ENCODE measurements at places on chromosomes 6 and 20.
A peak's percentile ranks its signal among the peaks of the same experiment; 100 is the strongest.

- peak; percentile 49 for DNase-seq
- no peaks in the 10 kb centered on the region for H3K4me1 ChIP-seq
- no peaks in the 10 kb centered on the region for H3K36me3 ChIP-seq
- H3K4me3 ChIP-seq: no peak overlapping the region
- no peaks in the 10 kb centered on the region for H3K27me3 ChIP-seq
These were observed 334.1 kb downstream of the NRN1 start for GRCh38 chr6:5672581-5673011.

GRCh38 chr6:152979116-152979515 is 3.7 kb downstream of the FBXO5 start:
- peaks cover 3% of the 10 kb centered on the region for H3K4me1 ChIP-seq
- peaks cover 62% of the 10 kb centered on the region for H3K36me3 ChIP-seq
- H3K4me3 ChIP-seq: peak overlapping the region; percentile 95
- no peak overlapping the region for H3K27ac ChIP-seq
- no peaks in the 10 kb centered on the region for H3K27me3 ChIP-seq

GRCh38 chr6:164063346-164063745 is 648.8 kb downstream of the QKI start:
- no peaks in the 10 kb centered on the region for H3K4me1 ChIP-seq
- H3K4me3 ChIP-seq: no peak overlapping the region
- DNase-seq: no peak
- no peaks in the 10 kb centered on the region for H3K27me3 ChIP-seq

DNA sequence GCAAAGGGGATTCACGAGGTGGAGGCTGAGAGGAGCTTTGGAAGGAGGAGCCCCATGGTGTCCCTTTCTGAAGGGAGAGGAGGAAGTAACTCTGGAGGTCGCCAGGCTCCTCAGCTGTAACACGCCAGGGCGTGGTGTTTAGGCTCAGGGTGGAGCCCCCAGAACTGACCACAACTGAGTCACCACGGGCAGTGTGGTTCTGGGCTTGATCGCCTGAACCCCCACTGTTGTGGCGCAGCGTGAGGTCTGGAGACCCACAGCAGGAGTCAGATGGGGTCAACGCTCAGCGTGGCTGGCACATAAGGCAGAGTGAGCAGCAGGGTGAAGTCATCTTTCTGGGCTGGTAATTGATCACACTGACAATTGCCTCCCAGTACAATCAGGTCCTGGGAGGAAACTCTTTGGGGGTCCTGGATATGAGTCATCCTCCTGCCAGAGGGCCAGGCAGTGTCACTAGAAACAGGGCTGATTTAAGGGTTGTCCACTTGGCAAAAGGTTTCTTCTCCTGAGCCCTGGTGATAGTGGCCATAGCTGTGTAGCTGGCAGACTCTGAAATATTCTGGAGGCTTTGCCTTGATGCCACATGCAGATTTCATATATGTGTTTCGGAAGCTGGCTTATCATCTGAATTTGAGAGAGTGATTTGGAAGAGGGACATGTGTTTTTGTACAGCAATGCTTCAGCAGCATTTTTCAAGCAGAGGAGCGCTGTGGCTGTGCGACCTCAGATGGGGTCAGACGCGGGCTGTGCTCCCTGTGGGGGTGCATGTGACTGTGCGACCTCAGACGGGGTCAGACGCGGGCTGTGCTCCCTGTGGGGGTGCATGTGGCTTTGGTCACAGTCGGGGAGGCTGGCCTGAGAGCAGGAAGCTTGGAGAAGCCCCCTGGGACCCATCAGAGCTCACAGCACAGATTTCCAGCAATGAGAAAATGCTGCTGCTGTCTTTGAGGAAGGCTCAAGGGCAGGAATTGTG is 50.0 kb downstream of the SYNJ2 start:
- H3K27ac ChIP-seq: peak overlapping the region; percentile 50
- no peaks in the 10 kb centered on the region for H3K27me3 ChIP-seq
- peak; percentile 50 for DNase-seq
- no peaks in the 10 kb centered on the region for H3K4me1 ChIP-seq
- H3K4me3 ChIP-seq: no peak overlapping the region

DNA sequence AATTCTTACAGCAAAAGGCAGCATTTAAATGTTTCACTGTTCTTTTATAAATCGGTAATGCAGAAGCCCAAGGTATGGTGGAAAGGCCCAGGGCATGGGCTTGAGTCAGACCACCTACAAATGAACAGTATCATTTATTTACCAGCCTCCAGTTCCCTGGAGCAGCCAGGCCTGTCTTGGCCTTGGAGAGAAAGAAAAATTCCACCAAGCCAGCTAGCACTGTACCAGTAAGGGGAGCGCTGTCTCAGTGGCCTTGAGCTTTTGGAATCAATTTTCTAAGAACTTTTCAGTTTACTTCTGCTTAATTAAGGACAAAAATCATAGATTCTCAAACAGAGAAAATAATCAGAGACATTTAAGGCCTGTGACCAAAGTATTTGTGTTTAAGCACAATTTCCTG is 12.3 kb downstream of the NAPB start:
- H3K4me1 ChIP-seq: no peaks in the 10 kb centered on the region
- H3K4me3 ChIP-seq: no peak overlapping the region
- DNase-seq: no peak

GRCh38 chr20:805713-806112 is 27.8 kb upstream of the FAM110A start:
- DNase-seq: no peak
- no peaks in the 10 kb centered on the region for H3K4me1 ChIP-seq
- H3K27me3 ChIP-seq: no peaks in the 10 kb centered on the region
- no peak overlapping the region for H3K27ac ChIP-seq
- no peak overlapping the region for H3K4me3 ChIP-seq

- no peak overlapping the region for H3K4me3 ChIP-seq
- no peak for DNase-seq
- no peaks in the 10 kb centered on the region for H3K4me1 ChIP-seq
- no peaks in the 10 kb centered on the region for H3K27me3 ChIP-seq
These were observed 21.6 kb downstream of the SASH1 start for GRCh38 chr6:148364056-148364824.

- no peaks in the 10 kb centered on the region for H3K4me1 ChIP-seq
- H3K36me3 ChIP-seq: no peaks in the 10 kb centered on the region
- DNase-seq: no peak
- H3K27ac ChIP-seq: no peak overlapping the region
- H3K27me3 ChIP-seq: no peaks in the 10 kb centered on the region
- H3K4me3 ChIP-seq: no peak overlapping the region
These were observed 89.5 kb upstream of the SIM1 start for GRCh38 chr6:100554228-100554627.

DNA sequence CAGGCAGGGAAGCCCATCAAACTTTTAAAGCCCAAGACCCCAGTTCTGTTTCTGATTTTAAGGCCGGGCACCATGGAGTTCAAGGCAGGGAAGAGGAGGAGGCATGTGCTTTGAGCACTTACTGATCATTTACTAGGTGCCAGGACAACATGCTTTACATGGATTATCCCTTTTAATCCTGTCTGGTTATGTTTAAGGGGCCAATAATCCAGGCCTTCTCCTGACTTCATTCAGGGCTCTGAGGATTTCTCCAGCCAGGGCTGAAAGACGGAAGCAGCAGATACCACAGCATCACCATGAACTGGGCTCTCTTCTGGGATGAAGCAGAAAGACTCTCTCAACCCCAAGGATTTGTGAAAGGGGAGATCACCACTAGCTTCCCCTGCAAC is 4.1 kb downstream of the CCND3 start:
- peaks cover 38% of the 10 kb centered on the region for H3K36me3 ChIP-seq
- DNase-seq: no peak
- no peaks in the 10 kb centered on the region for H3K27me3 ChIP-seq
- H3K4me1 ChIP-seq: peaks cover 3% of the 10 kb centered on the region
- H3K27ac ChIP-seq: no peak overlapping the region
- no peak overlapping the region for H3K4me3 ChIP-seq

DNA sequence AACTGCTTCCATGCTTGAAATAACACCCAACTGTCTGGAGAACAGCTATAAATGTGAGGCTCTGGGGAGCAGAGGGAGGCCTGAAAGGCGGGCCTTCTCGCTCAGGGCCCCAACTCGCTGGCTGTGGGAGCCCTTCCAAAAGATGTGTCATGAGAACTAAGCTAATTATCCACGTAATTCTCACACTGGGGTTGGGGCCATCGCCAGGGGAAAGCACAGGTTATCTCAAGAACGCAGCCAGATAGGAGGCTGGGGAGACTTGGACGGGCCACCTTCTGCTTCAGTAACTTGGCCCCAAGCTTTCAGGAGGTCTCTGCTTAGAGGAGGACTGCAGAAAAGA is 1.6 kb downstream of the PXDC1 start:
- peak overlapping the region; percentile 71 for H3K4me3 ChIP-seq
- no peak overlapping the region for H3K27ac ChIP-seq
- no peaks in the 10 kb centered on the region for H3K4me1 ChIP-seq
- peaks cover 43% of the 10 kb centered on the region for H3K27me3 ChIP-seq
- no peaks in the 10 kb centered on the region for H3K36me3 ChIP-seq

DNA sequence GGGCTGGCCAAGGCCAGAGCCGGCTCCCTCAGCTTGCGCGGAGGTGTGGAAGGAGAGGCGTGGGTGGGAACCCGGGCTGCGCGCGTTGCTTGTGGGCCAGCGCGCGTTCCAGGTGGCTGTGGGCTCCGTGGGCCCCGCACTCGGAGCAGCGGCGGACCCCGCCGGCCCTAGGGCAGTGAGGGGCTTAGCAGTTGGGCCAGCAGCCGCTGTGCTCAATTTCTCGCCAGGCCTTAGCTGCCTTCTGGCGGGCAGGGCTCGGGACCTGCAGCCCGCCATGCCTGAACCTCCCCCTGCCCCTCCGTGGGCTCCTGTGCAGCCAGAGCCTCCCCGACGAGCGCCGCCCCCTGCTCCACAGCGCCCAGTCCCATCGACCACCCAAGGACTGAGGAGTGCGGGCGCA is 108.4 kb downstream of the GMPR start:
- H3K4me1 ChIP-seq: no peaks in the 10 kb centered on the region
- DNase-seq: peak; percentile 46

DNA sequence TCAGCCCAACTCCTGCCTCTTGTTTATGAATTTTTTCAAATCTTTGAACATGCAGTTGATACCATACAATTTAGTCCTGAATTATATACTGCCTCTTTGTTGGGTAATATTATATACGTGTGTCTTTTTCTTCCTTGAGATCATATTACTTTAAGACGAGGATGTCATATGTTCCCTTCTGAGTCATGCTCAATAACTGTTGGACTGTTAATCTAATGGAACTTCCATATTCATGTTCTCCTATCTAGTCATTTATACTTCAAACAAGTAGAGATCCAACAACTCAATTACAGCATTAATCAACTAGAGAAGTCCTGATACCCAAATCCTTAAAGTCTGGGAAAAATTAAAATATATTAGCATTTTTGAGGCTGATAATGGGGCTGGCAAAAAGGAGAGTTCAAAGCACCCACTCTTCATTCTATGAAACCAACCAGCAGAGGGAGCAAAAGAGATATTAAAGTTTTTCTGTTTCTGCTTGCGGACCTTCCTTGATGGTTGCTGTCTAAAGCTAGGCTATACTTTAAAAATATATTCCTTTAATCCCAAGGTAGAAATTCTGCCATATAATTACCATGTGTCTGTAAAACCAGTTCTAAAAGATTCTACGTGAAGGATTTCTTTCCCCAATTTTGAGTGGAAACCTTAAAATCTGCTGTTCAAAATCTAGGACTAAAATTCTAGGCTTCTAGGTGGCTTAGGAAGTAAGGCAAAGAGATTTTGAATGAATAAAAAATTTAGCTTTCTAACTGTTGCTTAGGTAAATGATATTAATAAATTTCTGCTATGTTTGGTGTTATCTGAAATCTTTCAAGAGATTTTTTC is 498.9 kb downstream of the BCKDHB start:
- H3K27ac ChIP-seq: no peak overlapping the region
- peaks cover 3% of the 10 kb centered on the region for H3K4me1 ChIP-seq
- no peaks in the 10 kb centered on the region for H3K27me3 ChIP-seq
- DNase-seq: no peak
- no peak overlapping the region for H3K4me3 ChIP-seq

DNA sequence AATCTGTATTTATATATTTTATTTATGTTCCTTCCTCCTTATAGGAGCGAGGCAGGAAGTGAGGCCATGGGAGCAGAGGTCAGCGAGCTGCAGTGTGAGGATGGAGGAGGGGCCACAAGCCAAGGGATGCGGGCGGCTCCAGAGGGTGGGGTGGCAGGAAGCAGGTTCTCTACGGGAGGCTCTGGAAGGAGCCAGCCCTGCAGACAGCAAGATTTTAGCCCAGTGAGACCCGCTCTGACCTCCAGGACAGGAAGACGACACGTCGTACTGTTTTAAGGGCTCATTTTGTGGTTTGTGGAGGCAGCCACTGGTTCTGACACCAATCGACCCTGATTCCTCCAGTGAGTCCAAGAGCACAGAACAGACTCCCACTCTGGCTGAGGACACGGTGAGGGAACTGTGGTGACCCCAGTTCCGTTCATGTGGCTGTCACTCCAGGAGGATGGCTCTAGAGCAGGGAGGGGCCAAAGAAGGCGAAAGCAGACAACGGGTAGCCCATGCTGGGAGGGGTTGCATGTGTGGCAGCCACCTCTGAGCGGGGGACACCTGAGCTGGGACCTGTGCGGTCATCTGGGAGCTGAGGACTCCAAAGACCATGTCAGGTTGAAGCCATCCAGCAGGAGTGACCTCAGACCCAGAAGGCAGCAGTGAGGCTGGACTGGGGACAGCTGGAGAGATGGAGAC is 100.1 kb upstream of the BHLHE23 start:
- no peak overlapping the region for H3K27ac ChIP-seq
- H3K4me3 ChIP-seq: no peak overlapping the region
- H3K27me3 ChIP-seq: peaks cover 34% of the 10 kb centered on the region

GRCh38 chr6:105624021-105624420 is 221.1 kb upstream of the PREP start:
- H3K27ac ChIP-seq: no peak overlapping the region
- H3K36me3 ChIP-seq: no peaks in the 10 kb centered on the region
- no peaks in the 10 kb centered on the region for H3K27me3 ChIP-seq
- peaks cover 7% of the 10 kb centered on the region for H3K4me1 ChIP-seq

DNA sequence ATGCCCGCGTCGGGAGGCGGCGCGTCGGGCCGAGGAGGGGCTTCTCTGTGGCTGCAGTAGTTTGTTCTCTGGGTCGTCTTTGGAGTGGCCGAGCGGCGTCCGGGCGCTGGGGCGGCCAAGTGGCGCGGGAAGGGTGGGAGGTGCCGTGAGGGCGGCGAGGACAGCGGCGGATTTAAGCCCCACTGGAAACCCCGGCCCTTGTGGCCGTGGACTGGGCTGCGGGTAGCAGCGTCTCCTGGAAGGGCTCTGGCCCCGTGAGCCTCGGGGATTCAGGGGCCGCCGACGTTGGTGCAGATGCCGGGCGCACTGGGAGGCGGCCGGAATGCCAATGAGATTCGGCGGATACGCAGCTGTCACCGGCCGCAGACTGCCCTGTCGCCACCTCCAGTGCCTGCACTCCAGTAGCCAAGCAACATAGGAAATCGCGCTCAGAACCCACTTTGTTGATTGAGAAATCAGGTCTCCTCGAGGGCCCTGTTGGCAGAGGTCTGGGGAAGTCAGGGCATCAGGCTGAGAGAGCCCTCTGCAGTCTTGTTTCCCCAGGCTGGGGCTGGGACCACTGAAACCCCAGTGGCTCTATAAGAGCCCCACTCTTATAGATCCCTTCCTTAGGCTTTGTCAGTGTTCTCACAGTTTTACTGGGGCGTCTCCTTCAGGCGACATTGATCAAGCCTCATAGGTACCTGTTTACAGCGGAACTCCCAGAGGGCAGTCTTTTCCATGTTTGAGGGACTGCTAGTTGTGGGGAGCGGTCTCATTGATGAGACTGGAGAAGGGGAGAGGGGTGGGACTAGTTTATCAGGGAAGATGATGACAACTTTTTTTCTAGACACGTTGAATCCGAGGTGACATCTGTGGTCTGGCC is 642 bp downstream of the GZF1 start:
- DNase-seq: peak; percentile 71
- peak overlapping the region; percentile 85 for H3K4me3 ChIP-seq
- peaks cover 31% of the 10 kb centered on the region for H3K36me3 ChIP-seq
- H3K4me1 ChIP-seq: peaks cover 4% of the 10 kb centered on the region
